ENCODE measurements at places on chromosomes 5 and 9.
A peak's percentile ranks its signal among the peaks of the same experiment; 100 is the strongest.

DNA sequence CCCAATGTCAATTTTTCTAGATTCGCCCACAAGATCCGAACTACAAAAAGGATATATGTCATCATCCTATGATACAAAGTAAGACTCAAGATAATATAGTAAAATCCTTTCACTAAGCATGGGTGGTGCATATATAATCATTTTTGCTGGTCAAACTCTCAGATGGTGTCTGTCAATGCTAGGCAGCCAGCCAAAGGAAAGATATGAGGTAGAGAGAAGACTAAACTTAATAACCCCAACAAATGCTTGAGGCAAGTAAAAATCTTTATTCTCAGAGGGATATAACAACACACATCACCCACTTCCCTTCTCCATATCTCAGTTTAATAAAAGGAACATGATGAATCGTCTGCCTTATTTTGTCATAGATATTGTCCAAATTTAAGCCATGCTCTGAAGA lies 841.2 kb upstream of the DMAC1 start:
- DNase-seq, result no peak

DNA sequence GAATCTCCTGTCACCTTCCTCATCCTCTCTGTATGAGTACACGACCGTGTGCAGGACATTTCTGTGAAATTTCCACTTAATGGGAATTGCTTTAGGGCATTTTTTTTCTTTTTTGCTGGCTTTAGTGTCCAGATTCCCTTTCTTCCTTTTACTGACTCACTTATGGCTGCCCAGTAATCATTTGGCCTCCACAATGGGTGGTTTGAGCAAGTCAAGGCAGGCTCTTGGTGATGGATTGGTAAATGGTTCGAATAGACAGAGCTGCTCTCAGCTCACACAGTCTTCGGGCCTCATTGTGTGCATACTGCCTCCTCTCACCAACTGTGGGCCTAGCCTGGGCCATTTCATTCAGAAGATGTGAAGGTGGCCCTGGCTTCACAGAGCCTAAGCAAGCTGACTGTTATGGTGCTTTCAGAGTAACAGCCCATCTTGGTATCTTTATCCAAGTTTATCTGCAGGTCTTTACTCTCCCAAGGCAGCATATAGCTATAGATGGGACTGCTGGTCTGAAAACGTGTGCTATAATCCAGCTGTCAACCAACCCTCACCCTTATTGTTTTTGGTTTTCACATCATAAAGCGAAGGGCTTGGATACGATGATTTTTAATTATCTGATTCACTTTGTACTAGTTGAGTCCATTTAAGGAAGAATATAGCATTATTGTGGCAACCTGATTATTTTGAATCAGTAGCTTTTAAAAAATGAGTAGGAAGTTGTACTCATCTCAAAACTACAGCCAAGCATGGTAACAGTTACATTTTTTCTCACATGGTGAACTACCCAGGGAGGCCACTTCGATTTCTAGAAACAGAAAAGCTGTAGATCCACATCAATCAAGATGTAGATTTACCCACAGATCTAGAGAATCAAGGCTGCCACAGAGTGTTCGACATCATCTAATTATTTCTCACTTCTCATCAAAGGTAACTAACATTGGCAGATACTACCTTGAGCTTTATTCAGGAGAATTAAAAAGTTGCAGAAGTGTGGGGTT lies 50.4 kb upstream of the CKMT2 start:
- DNase-seq, result no peak

DNA sequence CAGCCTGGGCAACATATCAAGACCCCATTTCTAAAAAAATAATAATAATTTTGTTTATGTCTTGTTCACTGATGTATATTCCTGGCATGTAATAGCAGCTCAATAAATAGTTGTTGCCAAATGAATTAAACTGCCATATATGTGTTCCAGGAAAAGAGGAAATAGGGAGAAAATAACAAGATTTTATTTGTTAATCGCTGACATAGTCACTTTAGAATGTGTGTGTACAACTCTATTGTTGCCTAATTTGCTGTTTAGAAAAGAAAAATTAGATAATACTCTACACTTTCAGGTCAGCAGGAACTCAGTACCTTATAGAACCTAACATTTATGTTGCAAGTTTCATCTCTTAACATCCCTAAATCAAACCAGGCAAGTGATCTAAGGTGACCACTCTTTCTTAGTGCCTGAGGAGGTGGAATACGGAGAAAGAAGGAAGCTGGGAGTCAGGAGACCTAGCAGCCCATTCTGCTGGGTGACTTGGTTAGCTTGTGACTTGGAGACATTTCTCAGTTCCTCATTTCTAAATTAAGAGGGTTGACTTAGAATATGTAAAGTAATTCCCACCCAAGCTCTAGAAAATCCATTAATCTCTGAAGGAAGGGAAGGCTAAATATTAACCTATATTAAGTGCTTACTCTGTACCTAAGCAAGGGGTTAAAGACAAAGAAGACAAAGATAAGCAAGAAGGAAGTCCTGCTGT lies 110.3 kb upstream of the IQGAP2 start:
- DNase-seq, result no peak

DNA sequence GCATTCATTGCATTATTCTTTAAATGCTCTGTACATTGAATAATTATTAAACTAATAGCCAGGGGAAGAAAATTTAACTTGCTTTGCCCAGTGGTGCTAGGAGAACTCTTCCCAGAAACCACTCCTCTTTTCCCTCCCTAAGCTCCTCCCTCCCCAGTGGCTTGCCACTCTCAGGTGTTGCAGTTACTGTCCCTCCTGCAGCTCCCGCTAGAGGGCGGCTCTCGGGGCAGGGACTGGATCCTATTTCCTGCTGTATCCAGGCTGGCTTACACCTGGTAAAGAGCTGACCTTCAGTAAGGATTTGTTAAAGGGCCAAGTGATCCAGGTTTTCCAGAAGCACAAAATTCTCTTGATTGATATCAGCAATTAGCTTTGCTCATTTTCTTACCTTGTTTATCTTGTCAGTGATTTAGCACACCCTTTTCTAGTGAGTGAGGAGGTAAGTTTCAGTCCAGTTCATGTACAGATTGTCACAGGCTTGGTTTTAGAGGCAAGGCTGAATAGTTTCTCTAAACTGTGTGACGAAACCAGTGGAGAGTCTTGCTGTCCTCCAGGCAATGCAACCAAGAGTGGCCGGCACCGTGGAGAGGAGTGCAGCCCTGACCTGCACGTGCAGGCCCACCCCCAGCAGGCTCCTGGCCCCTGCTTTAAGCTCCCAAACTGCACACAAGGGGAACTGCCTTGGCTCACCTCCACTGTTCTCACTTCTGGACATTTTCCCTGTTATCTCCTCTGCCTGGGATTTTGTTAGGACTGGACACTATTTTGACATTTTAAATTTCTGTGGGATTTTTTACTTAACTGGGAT lies 423.8 kb downstream of the SPOCK1 start:
- no peak for DNase-seq

DNA sequence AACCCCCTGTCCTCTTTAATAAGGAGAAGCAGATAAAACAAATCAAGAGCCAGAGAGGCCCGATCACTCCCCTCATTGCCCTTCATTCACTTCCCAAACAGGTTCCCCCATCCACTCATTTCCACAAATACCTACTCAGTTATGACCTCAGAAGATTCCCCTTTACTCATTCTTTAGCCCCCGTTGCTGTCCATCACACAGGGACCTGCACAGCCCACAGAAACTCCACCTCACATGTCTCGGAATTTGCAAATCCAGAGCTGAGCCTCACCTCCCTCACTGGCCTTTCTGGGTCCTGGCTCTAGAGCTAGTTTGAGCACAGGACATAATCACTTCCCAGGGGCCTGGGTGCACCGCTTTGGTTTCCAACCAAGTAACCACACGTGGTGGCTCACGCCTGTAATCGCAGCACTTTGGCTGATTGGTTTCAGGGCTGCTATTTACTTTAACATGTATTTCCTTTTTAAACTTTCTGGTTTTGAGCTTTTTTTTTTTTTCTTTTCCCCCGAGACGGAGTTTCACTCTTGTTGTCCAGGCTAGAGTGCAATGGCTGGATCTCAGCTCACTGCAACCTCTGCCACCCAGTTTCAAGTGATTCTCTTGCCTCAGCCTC lies 17.8 kb downstream of the ATP6V0E1 start:
- no peak for DNase-seq

DNA sequence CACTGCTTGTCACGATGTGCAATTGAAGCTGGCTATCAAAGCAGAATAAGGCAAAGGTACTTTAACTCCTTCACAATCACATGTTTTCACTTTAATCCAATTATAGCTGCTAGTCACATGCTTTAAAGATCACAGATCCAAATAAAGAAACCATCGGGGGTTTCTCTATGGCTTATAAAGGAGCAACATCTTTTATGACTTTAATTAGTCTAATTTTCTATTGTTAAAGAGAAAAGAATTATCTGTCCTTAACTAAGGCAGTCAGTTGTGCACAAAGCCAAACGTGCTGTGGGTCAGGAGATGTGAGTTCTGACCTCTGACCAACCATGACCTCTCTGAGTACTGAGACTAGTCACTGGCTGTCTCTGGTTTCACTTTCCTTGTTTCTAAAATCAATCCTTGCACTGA lies 561.1 kb downstream of the RAB3C start:
- no peak for DNase-seq

DNA sequence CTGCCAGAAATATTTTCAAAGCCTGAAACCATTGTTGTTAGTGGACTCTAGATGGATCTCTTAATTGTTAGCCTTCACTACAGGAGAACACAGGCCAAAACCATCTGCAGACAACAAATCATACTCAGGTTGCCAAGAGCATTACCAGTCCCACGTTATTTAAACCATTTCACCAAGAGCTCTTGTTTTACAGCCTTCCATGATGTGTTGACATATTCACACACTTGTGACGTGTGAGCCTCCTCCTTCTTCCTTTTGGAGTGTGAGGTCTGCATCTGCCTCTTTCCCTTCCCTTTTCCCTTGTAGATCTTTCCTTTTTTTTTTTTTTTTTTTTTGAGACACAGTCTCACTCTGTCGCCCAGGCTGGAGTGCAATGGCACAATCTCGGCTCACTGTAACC lies 279.0 kb downstream of the AUH start:
- DNase-seq, result peak; percentile 25

- no peak for DNase-seq
Measured at GRCh38 chr9:6614489-6614888, 31.0 kb downstream of the GLDC start.
